Activated CD8-positive, alpha-beta memory T cell treated with anti-CD3 and anti-CD28 coated beads, Interleukin-2, amount 10 ng/mL, durations not matched to agents 7 days and 5 days (primary cell): ENCODE measurements at places on chromosomes 16 and 17. TPM values are rescaled to one million over a fixed set of nuclear protein-coding genes. Genes with fewer than 3 reads are reported as not detected.

XAF1 gene
- total RNA-seq: 261 TPM

KRTAP1-1 gene
- not detected for total RNA-seq

PLA2G10 gene
- not detected for total RNA-seq

LPO gene
- not detected for total RNA-seq

NPIPA3 gene
- total RNA-seq: not detected

GAS2L2 gene
- not detected for total RNA-seq

PIK3R6 gene
- 1.3 TPM for total RNA-seq

PRM2 gene
- total RNA-seq: not detected

PRCD gene
- not detected for total RNA-seq

TVP23C gene
- 18.9 TPM for total RNA-seq

CD300H gene
- total RNA-seq: not detected

GPR142 gene
- total RNA-seq: not detected

HGS gene
- total RNA-seq: 145 TPM

CORO1A gene
- 1,639 TPM for total RNA-seq

CDK3 gene
- total RNA-seq: 7.0 TPM

TGFB1I1 gene
- total RNA-seq: 0.67 TPM

RAB26 gene
- 0.70 TPM for total RNA-seq

PKMYT1 gene
- 199 TPM for total RNA-seq

KRT15 gene
- total RNA-seq: not detected

NPIPB2 gene
- total RNA-seq: 14.9 TPM

DUSP3 gene
- total RNA-seq: 6.0 TPM

LMF1 gene
- 11.4 TPM for total RNA-seq

BIRC5 gene
- 87.7 TPM for total RNA-seq

BCKDK gene
- total RNA-seq: 35.4 TPM

OR1A2 gene
- total RNA-seq: not detected

CLEC18B gene
- 0.59 TPM for total RNA-seq

CDH1 gene
- 0.06 TPM for total RNA-seq

TBC1D24 gene
- 18.7 TPM for total RNA-seq

ACE gene
- 0.33 TPM for total RNA-seq

MT4 gene
- total RNA-seq: not detected

FAHD1 gene
- total RNA-seq: 12.9 TPM

NECAB2 gene
- not detected for total RNA-seq

PHOSPHO1 gene
- total RNA-seq: not detected

GFAP gene
- total RNA-seq: not detected

OXLD1 gene
- total RNA-seq: 68.5 TPM

KRT39 gene
- not detected for total RNA-seq

ZPBP2 gene
- total RNA-seq: 0.19 TPM

COX10 gene
- total RNA-seq: 29.7 TPM

RARA gene
- 39.5 TPM for total RNA-seq

CLDN6 gene
- total RNA-seq: not detected

GAST gene
- total RNA-seq: not detected

PHAF1 gene
- 15.2 TPM for total RNA-seq

MTHFSD gene
- 23.2 TPM for total RNA-seq

KCTD13 gene
- total RNA-seq: 48.4 TPM

GFER gene
- 40.9 TPM for total RNA-seq

RGS9 gene
- total RNA-seq: 16.0 TPM

TTLL6 gene
- total RNA-seq: not detected

TMEM88 gene
- total RNA-seq: 1.2 TPM

CD300LG gene
- not detected for total RNA-seq

EXOSC6 gene
- 33.5 TPM for total RNA-seq

HOXB9 gene
- total RNA-seq: 19.6 TPM

ADPRM gene
- 10.6 TPM for total RNA-seq
